ENCODE measurements at places on chromosomes 2 and 18.
A peak's percentile ranks its signal among the peaks of the same experiment; 100 is the strongest.

DNA sequence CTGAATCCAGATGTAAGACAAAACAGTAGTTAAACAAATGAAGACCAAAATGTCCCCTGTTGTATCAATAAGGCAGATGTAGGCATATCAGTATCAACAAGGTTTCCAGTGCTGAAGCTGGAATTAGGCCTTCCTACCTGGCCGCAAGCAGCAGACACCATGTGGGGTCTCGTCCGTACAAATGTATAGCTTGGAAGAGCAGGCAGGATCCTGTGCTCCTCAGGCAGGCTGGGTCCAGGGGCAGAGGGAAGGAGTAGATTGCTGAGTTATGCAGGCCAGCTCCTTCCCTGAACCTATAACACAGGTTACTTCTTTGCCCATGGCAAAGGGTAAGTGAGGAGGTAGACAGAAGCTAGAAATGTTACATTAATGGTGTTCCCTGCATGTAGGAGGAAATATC is 23.5 kb downstream of the NTSR2 start:
- DNase-seq, result no peak

DNA sequence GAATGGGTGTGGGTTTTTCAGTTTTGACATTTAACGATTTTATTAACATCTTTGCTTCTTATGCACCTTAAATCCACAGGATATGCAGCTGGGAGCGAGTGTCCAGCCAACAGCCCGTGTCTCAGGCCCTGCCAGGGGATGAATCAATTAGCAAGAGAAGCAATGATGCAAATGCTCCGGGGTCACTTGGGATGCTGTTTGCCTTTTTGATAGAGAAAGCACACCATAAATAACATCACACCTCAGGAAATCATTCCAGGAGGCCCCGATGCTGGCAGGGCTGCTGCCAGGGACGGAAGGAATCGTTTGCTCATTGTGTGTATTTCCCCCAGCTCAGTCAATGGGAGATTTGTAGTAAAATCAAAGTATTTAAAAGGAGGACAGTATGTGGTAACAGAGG is 394.0 kb upstream of the HNRNPA3 start:
- no peak for DNase-seq

DNA sequence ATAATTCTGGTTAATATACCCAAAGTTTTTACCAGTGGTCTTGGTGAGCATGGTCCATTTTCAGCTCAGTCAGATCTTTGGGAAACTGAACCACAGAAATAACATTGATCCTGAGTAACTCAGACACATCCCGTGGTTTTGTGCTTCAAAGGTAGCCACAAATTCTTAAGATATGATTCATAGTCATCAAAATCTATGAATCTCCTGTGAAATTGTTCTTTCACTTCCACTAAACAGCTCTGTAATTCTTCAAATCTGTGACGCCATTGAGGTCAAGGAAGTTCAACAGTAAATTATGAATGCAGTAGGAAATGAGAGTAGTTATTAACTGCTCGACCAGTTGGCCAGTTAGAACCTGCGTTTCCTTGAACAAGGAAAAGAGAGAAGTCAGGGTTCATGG is 147.3 kb downstream of the IRS1 start:
- no peak for DNase-seq

- peak; percentile 13 for DNase-seq
Measured at GRCh38 chr2:112483042-112483473, 1.1 kb downstream of the TTL start.

GRCh38 chr2:119487434-119488244 is 36.6 kb downstream of the SCTR start:
- no peak for DNase-seq

- no peak for DNase-seq
Measured at GRCh38 chr2:18870307-18870706, 280.9 kb upstream of the NT5C1B start.

GRCh38 chr2:32851777-32852439 is 94.8 kb upstream of the LTBP1 start:
- DNase-seq, result no peak

- DNase-seq, result no peak
Measured at GRCh38 chr2:70696142-70696541, 71.9 kb downstream of the ADD2 start.

All from AML-193 (cell line).